ENCODE measurements at places on chromosomes 5 and 9.

- DNase-seq = no peak
These were observed 46.2 kb downstream of the TSPAN17 start for GRCh38 chr5:176693477-176693851.

DNA sequence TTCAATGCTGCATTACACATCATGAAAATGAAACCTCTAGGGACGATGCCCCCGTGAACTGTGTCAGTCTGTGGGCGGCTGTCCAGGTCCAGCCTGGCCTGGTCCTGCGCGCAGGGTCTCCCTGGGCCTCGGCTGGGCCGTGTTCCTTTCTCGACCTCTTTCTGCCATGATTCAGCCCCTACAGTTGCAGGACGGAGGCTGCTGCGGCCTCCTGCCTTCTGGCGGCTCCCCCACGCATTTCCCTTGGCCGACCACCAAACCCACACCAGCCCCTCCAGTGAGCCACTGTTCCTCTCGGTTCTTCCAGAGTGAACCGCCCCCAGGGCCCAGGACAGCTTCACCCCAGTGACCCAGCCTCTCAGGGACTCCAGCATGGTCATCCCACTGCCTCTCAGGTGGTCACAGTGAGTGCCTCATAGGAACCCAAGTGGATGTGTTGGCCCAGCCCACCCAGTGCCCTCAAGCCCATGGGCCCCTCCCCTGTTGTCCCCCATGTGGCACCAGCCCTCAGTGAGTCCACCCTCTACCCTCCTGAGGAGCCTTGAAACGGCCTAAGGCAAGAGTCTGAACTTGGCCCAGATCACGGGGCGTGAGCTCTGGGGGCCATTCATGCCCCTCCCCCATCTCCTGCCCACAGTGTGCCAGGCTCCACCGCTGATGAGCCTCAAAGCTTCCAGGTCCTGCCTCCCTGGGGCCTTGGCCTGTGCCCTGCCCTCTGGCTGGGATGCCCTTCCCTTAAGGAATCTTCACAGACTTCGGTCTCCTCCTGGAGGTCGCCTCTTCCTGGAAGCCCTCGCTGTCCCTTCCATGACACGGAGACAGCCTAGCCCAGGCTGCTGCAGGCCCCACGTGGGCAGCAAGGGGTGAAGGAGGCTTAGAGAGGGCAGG lies 10.0 kb upstream of the CLIC3 start:
- DNase-seq = no peak

GRCh38 chr9:35341585-35341984 lies 148.3 kb upstream of the RUSC2 start:
- no peak for DNase-seq

GRCh38 chr5:56050551-56051255 lies 55.9 kb upstream of the IL6ST start:
- DNase-seq = no peak

DNA sequence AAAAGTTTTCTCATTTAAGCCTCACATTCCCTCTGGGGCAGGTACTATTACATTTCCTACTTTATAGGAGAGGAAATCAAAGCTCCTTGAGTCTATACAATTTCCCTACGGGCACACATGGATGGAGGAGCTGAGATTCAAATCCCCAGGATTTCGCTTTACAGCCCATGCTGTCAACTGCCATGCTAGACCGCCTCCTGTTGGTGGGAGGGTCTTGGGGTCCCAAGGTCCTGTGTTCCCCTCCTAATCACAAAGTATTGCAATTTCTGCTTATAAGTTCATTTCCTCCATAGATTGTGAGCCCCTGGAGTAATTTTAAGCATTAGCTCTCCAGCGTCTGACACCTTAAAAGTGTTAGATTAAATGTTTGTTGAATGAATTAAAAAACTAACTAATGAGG lies 95.9 kb upstream of the SMARCA2 start:
- DNase-seq = no peak

DNA sequence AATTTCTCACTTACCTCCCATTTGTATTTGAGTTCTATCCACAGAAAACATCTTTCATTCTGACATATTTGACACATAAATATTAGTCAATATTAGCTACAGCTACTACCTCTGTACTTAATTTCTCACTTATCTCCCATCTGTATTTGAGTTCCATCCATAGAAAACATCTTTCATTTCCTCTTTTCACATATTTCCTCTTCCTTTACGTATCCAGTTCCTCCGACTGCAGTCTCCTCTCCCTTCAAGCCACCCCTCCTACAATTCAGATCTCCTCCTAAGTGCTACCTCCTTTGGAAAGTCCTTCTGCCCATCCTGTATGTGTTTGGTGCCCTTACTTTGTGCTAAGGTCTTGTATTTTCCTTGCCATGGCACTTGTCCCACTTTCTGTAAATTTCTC lies 1.6 kb downstream of the SREK1IP1 start:
- DNase-seq = no peak

GRCh38 chr5:54446379-54446732 lies 9.1 kb upstream of the HSPB3 start:
- DNase-seq = no peak

DNA sequence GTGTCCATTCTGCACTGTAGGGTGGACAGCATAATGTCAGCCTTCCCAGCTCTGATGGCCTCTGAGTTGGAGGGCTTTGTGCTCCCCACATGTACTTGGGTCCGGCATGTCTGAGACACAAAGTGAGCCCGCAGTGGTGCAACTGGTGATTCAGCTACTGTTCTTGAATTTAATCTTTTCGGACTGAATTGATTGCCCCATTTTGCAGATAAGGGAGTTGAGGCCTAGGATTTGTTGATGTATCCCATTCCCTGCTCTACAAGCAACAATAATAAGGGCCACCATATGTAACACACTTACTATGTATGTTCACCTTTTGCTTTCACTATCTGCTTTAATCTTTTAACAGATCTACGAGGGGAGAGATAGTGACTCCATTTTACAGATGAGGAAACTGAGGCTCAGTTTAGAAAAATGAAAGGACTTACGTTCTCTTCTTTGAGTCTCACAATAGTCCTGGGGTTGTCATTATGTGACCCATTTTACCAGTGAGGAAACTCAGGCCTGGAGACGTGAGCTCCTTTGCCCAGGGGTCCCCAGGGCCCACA lies 4.5 kb downstream of the GSN start:
- no peak for DNase-seq

GRCh38 chr5:80033513-80033912 lies 1.6 kb upstream of the THBS4 start:
- no peak for DNase-seq

- DNase-seq = no peak
These were observed 186.7 kb downstream of the C9orf50 start for GRCh38 chr9:129434187-129434586.

- DNase-seq = no peak
These were observed 5.5 kb upstream of the AQP3 start for GRCh38 chr9:33452828-33453271.

GRCh38 chr9:114775981-114776380 lies 29.9 kb downstream of the TNFSF15 start:
- DNase-seq = no peak

- DNase-seq = no peak
These were observed 60.9 kb downstream of the ARHGEF28 start for GRCh38 chr5:73686912-73687311.

- no peak for DNase-seq
These were observed 44.8 kb upstream of the CLK4 start for GRCh38 chr5:178671602-178672144.

GRCh38 chr5:10307206-10308148 lies at the start of gene CMBL:
Gene CMBL (minus strand): TSS chr5:10307902. CDS start chr5:10290762, 17,140 bp downstream.
- DNase-seq = no peak

GRCh38 chr5:10301266-10301665 lies 6.4 kb downstream of the CMBL start:
- no peak for DNase-seq

- DNase-seq = no peak
These were observed 162.7 kb downstream of the PAPPA start for GRCh38 chr9:116316246-116316645.

DNA sequence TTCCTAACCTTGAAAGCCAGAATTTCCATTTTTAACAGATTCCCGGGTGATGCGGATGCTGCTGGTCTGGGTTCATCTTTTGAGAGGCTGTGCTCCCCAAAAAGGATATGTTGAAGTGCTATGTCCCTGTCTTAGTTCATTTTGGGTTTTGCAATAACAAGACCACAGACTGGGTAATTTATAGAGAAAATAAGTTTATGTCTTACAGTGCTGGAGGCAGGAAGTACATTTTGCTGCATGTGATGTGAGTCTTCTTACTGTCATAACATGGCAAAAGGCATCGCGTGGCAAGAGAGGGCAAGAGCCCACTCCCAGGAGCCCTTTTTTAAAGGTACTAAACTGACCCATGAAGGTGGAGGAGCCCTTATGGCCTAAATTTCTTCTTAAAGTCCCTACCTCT lies 114.1 kb downstream of the DAPK1 start:
- no peak for DNase-seq

DNA sequence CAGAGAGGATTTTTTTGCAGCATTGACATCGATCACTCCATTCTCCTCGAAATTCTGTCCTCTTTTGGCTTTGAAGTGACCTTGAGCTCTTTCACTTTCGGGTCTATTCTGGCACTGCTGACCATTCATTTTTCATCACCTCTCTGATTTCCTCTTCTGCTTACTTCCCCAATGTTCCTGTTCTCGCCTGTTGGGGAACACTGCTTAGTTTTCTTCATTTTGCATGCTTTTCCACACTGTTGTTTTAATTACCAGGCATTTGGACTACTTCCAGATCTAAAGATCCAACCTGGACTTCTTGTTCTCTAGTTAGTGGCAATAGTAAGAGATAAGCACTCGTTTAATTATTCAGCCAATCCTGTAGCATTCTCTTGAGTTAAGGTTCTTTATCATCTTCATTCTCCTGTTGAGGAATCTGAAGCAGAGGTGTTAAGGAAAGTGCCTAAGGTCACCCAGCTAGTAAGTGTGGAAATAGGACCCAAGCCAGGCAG lies 53.4 kb downstream of the MAN2A1 start:
- DNase-seq = no peak
